ENCODE measurements at places on chromosomes 12 and 14. TPM values are rescaled to one million over a fixed set of nuclear protein-coding genes. Genes with fewer than 3 reads are reported as not detected.

GRCh38 chr14:100504372-100505078 is 82.7 kb downstream of the BEGAIN start:
- no peak for DNase-seq

Gene TOMM20L
- total RNA-seq: not detected

Gene FAM186B
- total RNA-seq: 0.54 TPM

Gene LRRC10
- not detected for total RNA-seq

GRCh38 chr12:80766897-80767296 is 50.2 kb downstream of the MYF5 start:
- no peak for DNase-seq

GRCh38 chr14:96098309-96098998 is 59.3 kb downstream of the C14orf132 start:
- no peak for DNase-seq

Gene DTX1
- 0.41 TPM for total RNA-seq

DNA sequence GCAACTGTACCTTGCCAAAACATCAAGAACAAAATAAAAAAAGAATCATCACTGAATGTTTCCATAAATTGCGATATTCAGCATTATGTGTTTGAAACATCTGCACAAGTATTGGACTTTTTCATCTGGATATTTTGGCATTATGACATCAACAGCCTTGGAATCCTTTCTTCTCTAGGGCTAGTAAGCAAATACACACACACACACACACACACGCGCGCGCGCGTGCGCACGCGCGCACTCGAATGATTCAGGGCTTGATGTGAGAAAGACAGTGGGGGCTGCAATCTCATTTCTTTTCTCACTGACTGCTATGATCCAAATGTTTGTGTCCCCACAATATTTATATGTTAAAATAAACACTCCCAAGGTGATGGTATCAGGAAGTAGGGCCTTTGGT is 90.0 kb upstream of the SLC38A4 start:
- DNase-seq: no peak

DNA sequence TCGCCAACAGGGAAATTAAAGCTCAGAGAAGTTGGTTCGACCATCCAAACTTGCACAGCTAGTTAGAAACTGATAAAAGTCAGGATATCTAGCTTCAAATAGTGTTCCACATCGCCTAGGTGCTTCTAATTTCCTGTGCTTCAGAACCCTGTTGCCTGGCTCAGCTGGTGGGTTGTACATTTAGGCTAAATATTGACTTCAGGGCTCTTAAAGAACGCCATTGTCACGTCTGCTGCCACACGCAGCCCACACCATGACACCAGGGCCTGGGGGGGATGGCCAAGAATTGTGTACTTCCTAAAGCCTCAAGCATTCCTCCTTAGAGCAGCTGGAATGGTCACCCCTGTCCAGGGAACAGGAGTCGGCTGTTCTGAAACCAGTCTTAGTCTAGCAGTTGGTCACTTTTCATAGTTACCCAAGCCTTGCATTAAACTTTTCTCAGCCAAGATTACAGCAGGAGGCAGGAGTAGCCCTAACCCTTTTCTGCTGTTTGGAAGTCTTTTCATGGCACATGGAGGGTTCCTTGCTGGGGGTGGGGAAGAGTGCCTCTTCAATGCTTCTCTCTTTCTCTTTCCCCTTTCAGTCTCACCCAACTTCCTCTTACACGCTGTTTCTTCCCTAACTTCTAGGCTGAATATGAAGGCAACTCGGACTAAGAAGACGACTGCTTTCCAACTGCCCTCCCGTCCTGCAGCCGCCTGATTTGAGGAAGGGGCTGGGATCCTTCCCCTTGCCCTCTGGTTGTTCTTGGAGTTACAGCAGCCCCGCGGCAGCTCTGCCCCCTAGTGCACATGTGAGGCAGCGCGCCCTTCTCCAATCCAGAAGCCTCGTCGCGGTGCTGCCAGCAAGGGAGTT is 17.1 kb downstream of the FOS start:
- no peak for DNase-seq

DNA sequence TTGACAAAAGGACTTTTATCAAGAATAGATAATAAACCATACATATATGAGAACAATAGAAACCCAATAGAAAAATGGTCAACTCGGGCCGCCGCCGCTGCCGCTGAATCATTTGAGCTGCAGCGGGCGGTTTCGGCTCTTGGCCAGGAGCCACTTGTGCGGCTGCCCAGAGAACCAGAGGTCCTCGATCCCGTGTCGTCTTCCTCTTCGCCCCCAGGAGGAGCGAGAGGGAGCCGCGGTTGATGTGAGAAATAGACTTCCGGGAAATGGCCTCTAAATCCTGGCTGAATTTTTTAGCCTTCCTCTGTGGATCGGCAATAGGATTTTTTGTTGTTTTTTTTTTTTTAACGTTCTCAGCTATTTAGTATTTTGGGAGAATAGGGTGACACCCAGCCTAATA is 44.8 kb downstream of the CPSF6 start:
- peak; percentile 11 for DNase-seq

DNA sequence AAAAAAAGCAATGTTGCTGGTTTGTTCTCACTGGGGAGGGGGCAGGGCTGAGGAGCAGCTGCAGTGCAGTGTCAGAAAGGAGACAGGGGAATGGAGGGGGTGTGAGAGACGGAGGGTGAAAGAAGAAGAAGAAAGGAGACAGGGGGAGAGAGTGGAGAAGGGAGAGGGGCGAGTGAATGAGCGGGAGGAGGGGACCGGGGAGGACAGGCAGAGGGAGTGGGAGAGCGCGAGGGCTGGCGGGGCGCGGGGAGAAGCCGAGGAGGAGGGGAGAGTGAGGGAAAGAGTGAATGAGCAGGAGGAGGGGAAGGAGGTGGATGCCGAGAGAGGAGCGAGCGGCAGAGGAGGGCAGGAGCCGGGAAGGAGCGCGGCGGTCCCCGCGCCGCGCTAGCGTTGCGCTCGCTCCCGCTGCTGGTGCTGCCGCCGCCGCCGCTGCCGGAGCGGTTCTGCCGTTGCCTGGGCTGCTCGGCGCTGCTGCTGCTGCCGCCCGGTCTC is at the start of gene NOVA1:
NOVA1 (minus strand) TSS at position 445 of the 492 bp plus-strand sequence. CDS start 597 bp downstream, outside the sequence.
- no peak for DNase-seq

Gene VAMP1
- 24.4 TPM for total RNA-seq

Measured in thoracic aorta (tissue), 2 donors.